ENCODE measurements at places on chromosomes 1 and 21.

- DNase-seq = no peak
Observed at GRCh38 chr1:112319371-112320040, 76.5 kb upstream of the CTTNBP2NL start.

- no peak for DNase-seq
Observed at GRCh38 chr1:232273011-232273410, 356.9 kb downstream of the SIPA1L2 start.

DNA sequence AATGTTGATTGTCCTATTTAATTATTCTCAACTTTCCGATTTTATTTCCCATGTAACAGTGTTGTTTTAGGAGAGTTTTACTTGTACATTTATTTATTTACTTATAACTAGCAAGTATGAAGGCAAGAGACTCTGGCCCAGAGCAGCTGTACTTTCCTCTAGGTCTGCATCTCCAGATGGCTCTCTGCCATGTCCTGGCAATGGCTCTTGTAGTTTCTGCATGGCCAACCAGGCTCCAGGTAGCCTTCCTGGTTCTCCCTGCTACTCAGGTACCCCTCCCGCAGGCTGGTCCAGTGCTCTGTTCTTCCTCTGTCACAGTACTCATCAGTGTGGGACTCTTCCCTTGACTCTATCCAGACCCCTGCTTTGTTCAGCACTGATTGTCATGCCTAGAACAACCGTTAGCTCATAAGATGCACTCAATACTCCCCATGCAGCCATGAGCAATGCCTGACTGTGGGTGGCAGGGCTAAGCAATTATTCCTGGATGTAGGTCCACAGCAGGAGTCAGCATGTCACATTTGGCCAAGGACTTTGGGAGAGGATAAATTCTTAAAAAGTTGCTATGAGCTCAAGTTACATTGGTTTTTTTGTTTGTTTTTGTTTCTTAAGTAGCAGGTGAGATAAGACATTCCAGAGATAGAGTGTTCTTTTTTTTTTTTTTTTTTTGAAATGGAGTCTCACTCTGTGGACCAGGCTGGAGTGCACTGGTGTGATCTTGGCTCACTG is 10.9 kb upstream of the IL20 start:
- DNase-seq = no peak

DNA sequence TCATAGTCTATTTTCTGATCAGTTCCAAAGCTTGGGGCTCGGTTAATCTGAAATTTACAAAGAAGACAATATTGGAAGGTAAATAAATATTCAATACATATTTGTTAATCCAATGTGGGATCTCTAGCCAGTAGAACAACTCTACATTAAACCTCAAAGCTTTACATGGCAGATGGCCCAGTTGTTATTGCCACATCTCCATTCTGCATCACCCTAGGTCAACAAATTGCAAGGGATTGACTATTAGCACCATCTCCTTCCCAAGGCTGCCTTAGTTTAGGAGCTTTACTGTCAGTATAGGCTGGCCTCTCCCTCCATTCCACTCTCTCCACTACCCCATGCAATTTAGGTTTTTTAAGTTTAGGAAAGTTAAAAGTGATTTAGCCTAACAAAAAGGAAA is 69.7 kb downstream of the TTLL7 start:
- DNase-seq = no peak

- no peak for DNase-seq
Observed at GRCh38 chr1:54357967-54358366, 48.2 kb downstream of the SSBP3 start.

GRCh38 chr1:60904099-60904851 is 178.1 kb upstream of the NFIA start:
- DNase-seq = no peak

GRCh38 chr1:174786760-174787159 is 213.0 kb upstream of the CACYBP start:
- no peak for DNase-seq

GRCh38 chr1:25640646-25641328 is 24.2 kb downstream of the MAN1C1 start:
- no peak for DNase-seq

Data from NCI-H2081 treated with DMSO at 0.1 percent for 48 hours (cell line).